ENCODE measurements at places on chromosomes 1 and 21. TPM values are rescaled to one million over a fixed set of nuclear protein-coding genes. Genes with fewer than 3 reads are reported as not detected.

GRCh38 chr1:229089586-229090208 lies 181.2 kb upstream of the RAB4A start:
- no peak for DNase-seq

DNA sequence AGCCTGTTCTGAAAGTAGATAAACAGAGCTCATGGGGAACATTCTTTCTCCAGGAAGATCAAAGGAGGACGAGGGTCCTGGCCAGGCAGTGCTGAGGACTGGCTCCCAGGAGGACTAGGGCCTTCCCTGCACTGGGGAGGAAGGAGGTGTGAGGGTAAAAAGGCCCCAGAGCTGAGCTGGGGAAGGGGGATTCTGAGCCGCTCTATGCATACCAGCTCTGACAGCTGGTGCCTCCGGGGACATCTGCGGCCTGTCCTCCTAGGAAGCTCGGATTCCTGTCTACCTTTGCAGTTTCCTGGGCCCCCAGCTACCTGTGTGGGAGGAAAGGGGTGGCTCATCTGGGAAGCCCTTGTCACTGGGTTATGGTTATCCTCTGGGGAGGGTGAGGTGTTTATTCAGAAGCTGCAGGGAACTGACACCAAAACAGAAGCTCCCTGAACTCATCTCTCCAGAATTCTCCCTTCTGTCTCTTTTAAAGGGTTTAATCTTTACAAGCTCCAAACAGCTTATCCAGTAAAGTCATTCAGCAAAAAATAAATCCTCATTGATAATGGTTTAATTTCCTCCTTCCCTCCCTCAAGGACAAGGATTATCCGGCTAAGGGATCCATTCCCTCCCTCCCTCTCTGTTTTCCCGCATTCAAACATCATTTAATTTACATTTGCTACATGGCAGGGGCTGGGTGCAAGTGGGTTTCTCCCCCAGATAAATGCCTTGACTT lies 31.0 kb downstream of the NENF start:
- DNase-seq: no peak

DNA sequence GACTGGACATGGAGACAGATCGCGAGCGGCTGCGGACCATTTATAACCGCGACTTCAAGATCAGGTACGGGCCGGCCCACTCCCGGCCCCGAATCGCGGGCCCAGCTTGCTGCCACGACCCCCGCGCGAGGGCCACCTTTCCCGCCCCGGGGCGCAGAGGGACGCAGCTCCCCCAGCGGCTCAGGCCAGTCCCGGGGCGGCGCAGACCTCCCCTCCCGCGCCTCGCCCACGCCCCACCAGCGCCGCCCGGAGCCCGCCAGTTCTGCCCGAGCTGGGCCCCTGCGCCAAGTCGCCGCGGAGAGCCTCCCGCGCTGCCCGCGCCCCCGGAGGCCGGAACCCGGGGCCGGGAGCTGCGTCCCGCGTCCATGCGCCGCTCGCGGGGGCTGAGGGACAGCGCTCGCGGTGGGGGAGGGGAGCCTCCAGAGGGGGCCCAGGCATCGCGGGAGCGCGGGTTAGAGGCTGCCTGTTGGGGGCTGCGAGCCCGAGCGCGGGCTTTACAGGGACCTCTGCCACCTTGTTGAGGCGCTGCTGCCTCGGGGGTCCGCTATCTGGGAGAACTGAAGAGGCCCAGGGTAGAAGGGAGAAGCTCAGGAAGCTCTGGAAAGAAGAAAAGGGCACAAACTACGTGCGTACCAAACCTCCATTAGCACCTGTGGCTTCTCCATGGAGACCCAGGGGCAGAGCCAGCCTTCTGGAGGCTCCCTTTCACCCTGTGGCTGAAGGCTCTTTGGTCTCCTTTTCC lies 698 bp downstream of the MOV10 start:
- peak; percentile 41 for DNase-seq

CFHR1 gene
- 0.22 TPM for polyA plus RNA-seq

DNA sequence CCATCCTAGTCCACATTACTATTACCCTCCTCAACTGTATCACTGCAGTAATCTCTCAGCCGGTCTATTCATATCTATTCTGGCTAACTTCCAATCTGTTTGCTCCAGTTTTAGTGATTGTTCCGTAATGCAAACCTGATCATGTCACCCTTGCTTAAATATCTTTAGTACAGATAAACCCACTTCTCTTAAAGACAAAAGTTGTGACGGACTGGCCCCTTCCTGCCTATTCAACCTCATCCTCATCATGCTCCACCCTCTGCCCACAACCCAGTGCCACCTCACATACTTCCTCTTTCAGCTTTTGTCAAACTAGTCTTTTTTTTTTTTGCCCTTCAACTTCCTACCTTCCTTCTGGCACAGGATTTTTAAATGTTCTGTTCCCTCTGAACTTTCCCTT lies 2.8 kb upstream of the C1orf162 start:
- no peak for DNase-seq

GRCh38 chr1:247797518-247797917 lies 26.4 kb downstream of the OR14A16 start:
- no peak for DNase-seq

GRCh38 chr1:40422630-40423263 lies 27.5 kb upstream of the ZFP69B start:
- no peak for DNase-seq

DNA sequence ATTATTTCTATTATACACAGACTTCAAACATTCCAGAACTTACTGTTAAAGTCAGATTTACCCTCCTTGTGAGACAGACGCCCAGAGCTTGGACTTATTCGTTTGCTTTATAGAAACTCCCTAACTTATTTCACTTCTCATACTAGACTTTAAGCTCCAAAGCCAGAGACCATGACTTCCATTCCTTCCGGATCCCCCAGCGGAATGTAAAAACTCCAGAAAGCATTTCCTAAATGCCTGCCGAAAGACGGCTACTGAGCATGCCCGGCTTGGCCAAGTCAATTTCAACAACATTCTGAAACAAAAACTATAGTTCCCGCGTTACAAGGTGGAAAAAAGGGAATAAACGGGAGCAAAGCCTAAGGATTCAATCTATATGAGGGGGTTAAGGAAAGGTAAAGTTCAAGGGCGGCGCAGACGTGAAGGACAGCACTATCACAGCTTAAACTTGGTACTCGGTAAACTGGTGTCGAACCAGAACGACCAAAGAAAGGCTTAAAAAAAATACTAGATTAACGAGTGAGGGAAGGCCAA lies 1.1 kb downstream of the USP48 start:
- DNase-seq: peak; percentile 47

All from right renal cortex interstitium (tissue), 3 donors.